ENCODE measurements at places on chromosomes 5 and 9. TPM values are rescaled to one million over a fixed set of nuclear protein-coding genes. Genes with fewer than 3 reads are reported as not detected.

GRCh38 chr9:3920604-3921582 lies 379.0 kb downstream of the GLIS3 start:
- no peak overlapping the region for H3K27ac ChIP-seq
- peaks cover 7% of the 10 kb centered on the region for H3K27me3 ChIP-seq
- H3K4me1 ChIP-seq = no peaks in the 10 kb centered on the region
- DNase-seq = no peak
- H3K36me3 ChIP-seq = no peaks in the 10 kb centered on the region

DNA sequence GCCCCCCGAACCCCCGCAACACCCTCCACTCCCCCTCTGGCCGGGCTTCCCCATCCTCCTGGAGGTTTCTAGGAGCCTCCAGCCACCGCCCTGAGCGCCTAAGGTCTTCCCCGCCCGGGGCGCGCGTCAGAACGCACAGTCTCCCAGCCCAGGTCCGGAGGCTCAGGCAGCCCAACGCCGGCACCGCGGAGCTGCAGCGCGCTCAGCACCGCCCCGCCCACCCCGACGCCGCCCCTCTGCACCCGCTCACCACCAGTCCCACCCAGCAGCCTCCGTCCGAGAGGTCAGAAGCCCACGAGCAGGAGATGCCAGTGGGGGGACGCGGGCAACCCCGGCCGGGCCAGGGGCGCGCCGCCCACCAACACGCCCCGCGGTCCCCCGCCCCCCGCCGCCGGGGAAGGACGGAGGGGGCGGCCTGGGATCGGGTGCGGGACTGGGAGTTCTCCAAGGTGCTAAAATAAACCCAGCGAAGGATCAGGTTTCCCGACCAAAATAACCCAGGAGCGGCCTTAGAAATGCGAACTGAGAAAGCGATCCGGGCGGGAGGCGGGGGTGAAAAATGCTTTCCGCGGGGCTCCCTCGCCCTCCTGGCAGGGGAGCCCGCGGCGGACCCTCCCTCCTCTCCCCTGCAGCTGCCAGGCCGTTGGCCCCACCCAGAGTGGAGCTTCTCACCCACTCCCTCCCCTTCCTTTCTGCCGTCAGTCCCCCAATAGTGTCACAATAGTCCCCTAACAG lies 6.5 kb upstream of the FAM78A start:
- no peak overlapping the region for H3K4me3 ChIP-seq
- H3K4me1 ChIP-seq = peaks cover 24% of the 10 kb centered on the region
- peaks cover 2% of the 10 kb centered on the region for H3K36me3 ChIP-seq
- no peak for DNase-seq
- H3K27me3 ChIP-seq = peaks cover 31% of the 10 kb centered on the region

Gene TMOD1
- total RNA-seq = 0.81 TPM

Gene SEC24A
- 26.5 TPM for total RNA-seq
